ENCODE measurements at places on chromosomes 6 and 20.

GRCh38 chr6:38138374-38138773 lies 318.8 kb downstream of the ZFAND3 start:
- peaks cover 3% of the 10 kb centered on the region for H3K36me3 ChIP-seq

GRCh38 chr20:3420211-3420707 lies 12.8 kb upstream of the DNAAF9 start:
- peak; percentile 62 for DNase-seq
- H3K4me1 ChIP-seq, result peaks cover 9% of the 10 kb centered on the region
- H3K27ac ChIP-seq, result peak overlapping the region; percentile 71
- no peak overlapping the region for H3K4me3 ChIP-seq

- DNase-seq, result no peak
- H3K4me3 ChIP-seq, result no peak overlapping the region
- no peaks in the 10 kb centered on the region for H3K4me1 ChIP-seq
- peaks cover 12% of the 10 kb centered on the region for H3K27me3 ChIP-seq
- no peaks in the 10 kb centered on the region for H3K36me3 ChIP-seq
Observed at GRCh38 chr20:58146081-58146745, 82.2 kb downstream of the ANKRD60 start.

DNA sequence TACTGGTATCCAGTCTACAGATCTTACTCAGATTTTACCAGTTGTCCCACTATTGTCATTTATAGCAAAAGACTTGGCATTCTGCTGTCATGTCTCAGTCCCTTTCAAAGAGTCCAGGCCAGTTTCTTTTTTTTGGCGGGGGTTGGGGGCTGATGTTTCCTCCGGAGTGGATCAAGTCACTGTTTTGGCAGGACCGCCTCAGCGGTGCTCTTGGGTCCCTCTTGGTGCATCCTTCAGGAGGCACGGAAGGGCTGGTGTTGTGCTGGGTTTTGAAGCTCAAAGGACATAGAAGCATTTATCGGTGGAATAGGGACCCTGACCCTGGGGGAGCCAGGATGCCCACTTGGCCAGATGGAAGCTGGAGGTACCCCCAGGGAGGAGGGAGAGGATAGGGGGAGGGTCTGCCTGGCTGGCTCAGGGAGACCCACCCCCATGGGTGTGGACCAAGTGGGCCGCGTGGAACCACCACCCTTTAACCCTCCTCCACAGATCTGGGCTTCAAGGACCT lies 10.8 kb downstream of the RBCK1 start:
- peaks cover 70% of the 10 kb centered on the region for H3K36me3 ChIP-seq
- H3K4me1 ChIP-seq, result peaks cover 10% of the 10 kb centered on the region
- H3K4me3 ChIP-seq, result no peak overlapping the region
- DNase-seq, result no peak
- H3K27ac ChIP-seq, result no peak overlapping the region

- peaks cover 39% of the 10 kb centered on the region for H3K4me1 ChIP-seq
- peaks cover 43% of the 10 kb centered on the region for H3K36me3 ChIP-seq
- DNase-seq, result peak; percentile 19
- no peaks in the 10 kb centered on the region for H3K27me3 ChIP-seq
Observed at GRCh38 chr6:166998256-166999144, 697 bp upstream of the CEP43 start.

DNA sequence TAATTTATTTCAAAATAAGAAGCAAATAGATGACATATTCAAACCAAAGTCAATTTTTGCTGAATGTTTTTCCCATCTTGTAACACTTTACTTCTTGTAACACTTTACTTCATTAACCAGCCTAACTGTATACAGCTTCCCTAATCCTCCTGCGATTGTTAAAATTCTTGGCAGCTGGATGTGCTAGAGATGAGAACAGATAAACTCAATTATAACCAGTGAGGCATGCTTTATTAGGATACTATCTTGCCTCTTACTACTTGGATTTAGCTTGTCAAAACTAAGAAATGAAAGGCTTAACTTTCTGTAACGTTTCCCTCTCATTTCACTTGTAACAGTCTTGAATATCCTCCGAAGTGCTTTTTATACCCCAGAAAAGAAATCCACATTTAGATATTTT lies 94.1 kb upstream of the BMP5 start:
- H3K27ac ChIP-seq, result no peak overlapping the region
- no peaks in the 10 kb centered on the region for H3K27me3 ChIP-seq
- no peaks in the 10 kb centered on the region for H3K4me1 ChIP-seq
- H3K4me3 ChIP-seq, result no peak overlapping the region
- no peak for DNase-seq
- no peaks in the 10 kb centered on the region for H3K36me3 ChIP-seq

- no peak for DNase-seq
- H3K4me1 ChIP-seq, result no peaks in the 10 kb centered on the region
- no peaks in the 10 kb centered on the region for H3K36me3 ChIP-seq
- no peaks in the 10 kb centered on the region for H3K27me3 ChIP-seq
- no peak overlapping the region for H3K27ac ChIP-seq
- H3K4me3 ChIP-seq, result no peak overlapping the region
Observed at GRCh38 chr20:9021216-9021615, 47.7 kb upstream of the PLCB4 start.

- H3K27ac ChIP-seq, result no peak overlapping the region
- DNase-seq, result peak; percentile 34
Observed at GRCh38 chr6:27237089-27237803, 10.3 kb upstream of the PRSS16 start.

GRCh38 chr20:21147593-21147992 lies 21.7 kb downstream of the KIZ start:
- no peak for DNase-seq
- no peak overlapping the region for H3K27ac ChIP-seq
- peaks cover 4% of the 10 kb centered on the region for H3K4me1 ChIP-seq
- H3K36me3 ChIP-seq, result no peaks in the 10 kb centered on the region
- no peaks in the 10 kb centered on the region for H3K27me3 ChIP-seq
- no peak overlapping the region for H3K4me3 ChIP-seq

DNA sequence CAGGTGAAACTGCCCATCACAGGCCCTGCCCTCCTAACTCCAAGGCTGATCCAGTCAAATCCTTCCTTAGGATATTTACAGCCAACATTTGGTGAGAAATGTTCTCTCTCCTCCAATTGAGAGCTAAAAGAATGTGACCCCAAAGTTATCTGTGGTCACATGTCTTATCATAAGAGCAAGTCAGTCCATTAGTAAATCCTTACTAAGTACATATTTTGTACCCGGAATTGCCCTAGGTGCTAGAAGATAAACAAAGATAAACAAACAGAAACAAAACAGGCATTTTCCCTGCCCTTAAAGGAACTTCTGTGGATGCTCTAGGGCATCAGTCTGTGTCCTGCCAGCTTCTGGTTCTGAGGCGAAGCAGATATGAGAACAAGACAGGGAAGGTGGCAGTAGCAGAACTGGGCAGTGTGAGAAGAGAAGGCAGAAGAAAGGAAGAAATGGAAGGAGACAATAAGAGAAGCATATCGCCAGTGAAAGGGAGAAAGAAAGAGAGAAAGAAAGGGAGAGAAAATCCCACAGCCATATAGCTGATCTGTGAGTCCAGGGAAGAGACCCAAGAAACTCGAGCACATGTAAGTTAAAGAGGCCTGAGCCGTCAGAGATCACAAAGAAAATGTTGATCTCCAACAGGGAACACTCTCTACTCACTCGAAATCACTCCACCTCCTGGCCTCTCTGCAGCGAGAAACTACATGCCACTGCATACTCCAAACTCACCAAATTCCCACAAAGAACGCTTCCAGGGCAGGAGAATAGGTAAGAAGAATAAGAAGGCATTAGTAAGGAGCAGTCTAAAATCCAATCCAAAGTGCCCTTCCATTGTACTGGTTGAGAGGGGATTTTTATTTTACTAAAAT lies 41.7 kb downstream of the CDK5RAP1 start:
- H3K4me1 ChIP-seq, result no peaks in the 10 kb centered on the region
- H3K36me3 ChIP-seq, result peaks cover 51% of the 10 kb centered on the region
- no peak for DNase-seq
- H3K27me3 ChIP-seq, result no peaks in the 10 kb centered on the region
- H3K4me3 ChIP-seq, result no peak overlapping the region
- H3K27ac ChIP-seq, result no peak overlapping the region

GRCh38 chr6:73157870-73158269 lies 67.4 kb downstream of the KHDC1L start:
- no peak overlapping the region for H3K4me3 ChIP-seq
- DNase-seq, result no peak
- no peak overlapping the region for H3K27ac ChIP-seq
- no peaks in the 10 kb centered on the region for H3K4me1 ChIP-seq
- H3K27me3 ChIP-seq, result no peaks in the 10 kb centered on the region

- peak overlapping the region; percentile 1 for H3K27ac ChIP-seq
- no peak overlapping the region for H3K4me3 ChIP-seq
- H3K4me1 ChIP-seq, result peaks cover 76% of the 10 kb centered on the region
- peaks cover 10% of the 10 kb centered on the region for H3K36me3 ChIP-seq
Observed at GRCh38 chr6:42392833-42393232, 58.9 kb downstream of the TRERF1 start.

DNA sequence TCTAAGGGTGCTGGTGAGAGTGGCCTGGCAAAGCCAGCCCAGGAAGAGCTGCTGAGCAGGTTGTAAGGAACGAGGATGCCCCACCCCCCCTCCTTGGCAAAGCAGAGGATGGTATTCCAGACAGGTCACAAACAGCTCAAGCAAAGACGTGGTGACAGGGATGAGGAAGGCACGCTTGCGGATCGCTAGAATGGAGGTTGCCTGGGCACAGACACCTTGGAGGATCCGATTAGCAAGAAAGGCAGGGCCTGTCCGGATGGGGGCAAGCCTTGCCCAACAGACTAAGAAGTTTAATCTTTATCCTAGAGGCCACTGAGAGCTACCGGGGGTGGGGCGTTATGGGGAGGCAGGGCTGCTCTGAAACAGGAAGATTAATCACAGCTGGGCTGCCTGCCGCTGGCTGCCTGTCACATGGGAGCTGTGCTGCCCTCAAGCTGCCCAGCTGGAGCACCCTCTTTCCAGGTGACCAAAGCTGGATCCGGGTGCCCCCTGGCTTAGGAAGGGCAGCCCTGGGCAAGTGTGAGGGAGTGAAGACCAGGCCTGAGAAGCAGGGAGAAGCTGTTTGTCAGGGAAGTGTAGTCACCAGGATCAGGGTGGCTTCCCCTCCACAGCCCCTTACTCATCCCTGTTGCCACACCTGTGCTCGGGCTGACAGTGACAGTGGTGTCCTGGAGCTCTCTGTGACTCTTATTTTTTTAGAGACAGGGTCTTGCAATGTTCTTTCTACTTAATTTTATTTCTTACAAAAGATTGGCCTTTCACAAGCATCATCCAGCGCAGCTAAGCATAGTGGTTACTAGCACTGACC lies 9.1 kb upstream of the MAPK13 start:
- H3K36me3 ChIP-seq, result peaks cover 17% of the 10 kb centered on the region
- peak; percentile 58 for DNase-seq
- H3K4me1 ChIP-seq, result peaks cover 68% of the 10 kb centered on the region
- H3K4me3 ChIP-seq, result peak overlapping the region; percentile 75
- H3K27me3 ChIP-seq, result no peaks in the 10 kb centered on the region
- peak overlapping the region; percentile 97 for H3K27ac ChIP-seq

GRCh38 chr20:19392344-19393130 lies 180.1 kb downstream of the SLC24A3 start:
- H3K27me3 ChIP-seq, result no peaks in the 10 kb centered on the region
- no peak overlapping the region for H3K4me3 ChIP-seq
- H3K36me3 ChIP-seq, result no peaks in the 10 kb centered on the region
- no peak for DNase-seq
- H3K4me1 ChIP-seq, result peaks cover 2% of the 10 kb centered on the region

- peak overlapping the region; percentile 90 for H3K27ac ChIP-seq
- peak overlapping the region; percentile 13 for H3K4me3 ChIP-seq
- peak; percentile 25 for DNase-seq
- H3K36me3 ChIP-seq, result peaks cover 14% of the 10 kb centered on the region
Observed at GRCh38 chr6:24974182-24975171, 38.7 kb upstream of the RIPOR2 start.

DNA sequence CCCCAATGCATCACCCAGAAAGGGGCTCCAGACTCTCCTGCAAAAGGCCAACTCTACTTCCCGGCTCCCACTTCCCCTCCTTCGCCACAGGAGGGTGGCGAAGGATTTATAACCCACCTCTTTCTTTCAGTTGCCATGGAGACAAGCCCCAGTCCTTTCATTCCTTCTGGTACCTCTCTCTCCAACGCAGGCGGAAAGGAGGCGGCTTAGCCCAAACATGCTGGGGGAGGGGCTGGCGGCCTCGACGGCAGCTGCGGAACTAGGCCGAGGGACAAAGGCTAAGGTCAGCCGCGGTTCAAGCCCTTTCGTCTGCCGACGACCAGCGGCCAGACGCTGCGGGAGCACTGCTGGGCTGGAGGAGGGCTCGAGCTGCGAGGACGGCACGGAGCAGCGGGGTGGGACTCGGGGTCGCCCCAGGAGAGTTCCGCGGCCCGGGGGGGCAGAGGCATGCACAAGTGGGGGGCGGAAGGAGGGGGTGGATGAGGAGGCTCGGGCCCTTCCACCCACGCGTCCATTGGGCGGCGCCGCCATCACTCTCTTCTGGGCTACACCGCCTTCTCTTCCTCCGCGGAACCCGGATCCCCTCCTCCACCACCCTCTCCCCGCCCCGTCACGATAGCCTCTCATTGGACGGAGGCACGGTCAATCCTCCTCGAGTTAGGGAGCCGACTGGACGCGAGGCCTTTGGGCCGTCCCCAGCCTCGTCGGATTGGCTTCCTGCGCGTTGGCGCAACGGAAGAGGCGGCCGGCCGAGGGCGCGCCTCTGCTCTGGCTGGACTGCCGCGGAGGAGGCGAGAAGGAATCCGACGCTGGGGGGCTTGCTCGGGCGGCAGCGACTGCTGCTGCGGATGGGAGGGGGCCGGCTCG lies at the start of gene PANK2:
PANK2 (plus strand) TSS at position 766 of the 867 bp plus-strand sequence.
- H3K4me3 ChIP-seq, result peak within 1 kb of the TSS; percentile 99
- H3K27me3 ChIP-seq, result no peaks in the 10 kb centered on the region
- H3K4me1 ChIP-seq, result peaks cover 37% of the 10 kb centered on the region

- DNase-seq, result no peak
- no peaks in the 10 kb centered on the region for H3K27me3 ChIP-seq
- peak overlapping the region; percentile 87 for H3K27ac ChIP-seq
- no peak overlapping the region for H3K4me3 ChIP-seq
- no peaks in the 10 kb centered on the region for H3K36me3 ChIP-seq
- H3K4me1 ChIP-seq, result peaks cover 5% of the 10 kb centered on the region
Observed at GRCh38 chr20:63538204-63539091, 1.3 kb upstream of the PTK6 start.

DNA sequence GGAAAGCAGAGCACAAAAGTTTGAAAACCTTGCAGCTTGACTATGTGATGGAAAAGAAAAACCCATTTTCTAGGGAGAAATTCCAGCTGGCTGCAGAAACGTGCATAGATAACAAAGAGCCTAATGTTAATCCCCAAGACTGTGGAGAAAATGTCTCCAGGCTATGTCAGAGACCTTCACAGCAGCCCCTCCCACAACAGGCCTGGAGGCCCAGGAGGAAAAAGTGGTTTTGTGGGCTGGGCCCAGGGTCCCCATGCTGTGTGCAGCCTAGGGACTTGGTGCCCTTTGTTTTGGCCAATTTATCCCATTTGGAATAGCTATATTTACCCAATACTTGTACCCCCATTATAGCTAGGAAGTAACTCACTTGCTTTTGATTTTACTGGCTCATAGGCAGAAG lies 484.1 kb upstream of the HTR1E start:
- no peak for DNase-seq
- no peaks in the 10 kb centered on the region for H3K27me3 ChIP-seq
- H3K4me1 ChIP-seq, result no peaks in the 10 kb centered on the region
- no peak overlapping the region for H3K27ac ChIP-seq
- H3K36me3 ChIP-seq, result no peaks in the 10 kb centered on the region
- no peak overlapping the region for H3K4me3 ChIP-seq
